Vagina (tissue), 2 donors: ENCODE measurements at places on chromosomes 7 and 10. TPM values are rescaled to one million over a fixed set of nuclear protein-coding genes. Genes with fewer than 3 reads are reported as not detected.

RBP4 gene
- total RNA-seq = 36.8 TPM

EIF5AL1 gene
- total RNA-seq = not detected

PLPP4 gene
- 2.5 TPM for total RNA-seq

SLC16A12 gene
- total RNA-seq = 3.7 TPM

CAMK2B gene
- total RNA-seq = 3.2 TPM

CUZD1 gene
- total RNA-seq = not detected

PNLIPRP1 gene
- total RNA-seq = not detected

VSIR gene
- total RNA-seq = 96.5 TPM

TMEM106B gene
- 36.1 TPM for total RNA-seq

LDB3 gene
- total RNA-seq = 4.7 TPM

PTCD1 gene
- total RNA-seq = 6.1 TPM

OR2A42 gene
- not detected for total RNA-seq

IFIT1 gene
- 7.4 TPM for total RNA-seq

NPC1L1 gene
- total RNA-seq = 0.49 TPM

GOLGA7B gene
- 2.5 TPM for total RNA-seq

ZPBP gene
- not detected for total RNA-seq

DPP6 gene
- 7.9 TPM for total RNA-seq

BAIAP2L1 gene
- total RNA-seq = 17.2 TPM

GARIN1A gene
- total RNA-seq = 1.5 TPM

SLC26A3 gene
- not detected for total RNA-seq

RHOBTB1 gene
- total RNA-seq = 11.0 TPM

CRHR2 gene
- not detected for total RNA-seq

CCDC172 gene
- total RNA-seq = not detected

ABHD11 gene
- 23.8 TPM for total RNA-seq

CADPS2 gene
- 25.5 TPM for total RNA-seq

TMEM236 gene
- not detected for total RNA-seq

WNT8B gene
- not detected for total RNA-seq

NODAL gene
- not detected for total RNA-seq

ZNF488 gene
- total RNA-seq = not detected

ZNF425 gene
- 2.9 TPM for total RNA-seq
